Effector CD4-positive, alpha-beta T cell (primary cell): ENCODE measurements at places on chromosomes 4 and X.

GRCh38 chrX:105752338-105752956, 69.9 kb upstream of the NRK start:
- no peak for DNase-seq

- DNase-seq = no peak
Observed at GRCh38 chr4:6324999-6325787, 55.5 kb downstream of the WFS1 start.

DNA sequence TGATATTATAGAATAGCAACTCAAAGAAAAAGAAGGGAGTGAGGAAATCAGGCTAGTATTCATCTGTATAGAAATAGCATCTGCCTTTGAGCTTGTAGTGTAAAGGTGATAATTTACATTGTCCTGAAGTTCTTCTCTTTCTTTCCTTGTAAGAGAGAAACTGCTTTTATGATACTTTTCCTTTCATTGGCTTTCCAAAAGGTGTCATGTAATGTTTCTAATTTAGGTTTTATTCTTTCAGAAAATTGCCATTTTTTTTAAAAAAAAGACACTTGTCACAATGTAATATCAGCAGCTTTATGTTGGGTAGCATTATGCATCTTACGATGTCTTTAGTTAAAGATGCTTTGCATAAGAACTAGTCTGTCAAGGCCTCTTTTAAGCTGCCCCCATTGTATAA, 1153.8 kb upstream of the PCDH7 start:
- no peak for DNase-seq

GRCh38 chr4:61540944-61541343, 340.8 kb downstream of the ADGRL3 start:
- DNase-seq = no peak

- no peak for DNase-seq
Observed at GRCh38 chr4:4392501-4393183, 5.7 kb downstream of the NSG1 start.

DNA sequence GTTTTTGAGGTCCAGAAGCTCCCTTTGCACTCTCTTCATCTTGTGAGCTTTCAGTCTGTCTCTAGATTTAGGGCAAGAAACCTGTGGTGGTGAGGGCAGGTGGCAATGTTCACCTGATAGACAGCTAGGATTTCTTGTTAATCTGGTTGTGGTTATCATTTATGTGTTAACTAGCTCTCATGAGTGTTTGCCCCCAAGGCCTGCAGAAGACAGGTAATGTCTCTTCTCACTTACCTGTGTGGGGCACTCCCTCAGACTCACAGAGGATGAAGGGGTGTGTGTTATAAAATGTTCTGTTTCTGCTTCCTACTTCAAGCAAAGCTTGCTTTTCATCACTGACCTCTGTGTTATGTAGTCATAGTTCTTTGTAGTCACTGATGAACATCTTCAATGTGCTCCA, 17.8 kb downstream of the EGF start:
- DNase-seq = no peak

DNA sequence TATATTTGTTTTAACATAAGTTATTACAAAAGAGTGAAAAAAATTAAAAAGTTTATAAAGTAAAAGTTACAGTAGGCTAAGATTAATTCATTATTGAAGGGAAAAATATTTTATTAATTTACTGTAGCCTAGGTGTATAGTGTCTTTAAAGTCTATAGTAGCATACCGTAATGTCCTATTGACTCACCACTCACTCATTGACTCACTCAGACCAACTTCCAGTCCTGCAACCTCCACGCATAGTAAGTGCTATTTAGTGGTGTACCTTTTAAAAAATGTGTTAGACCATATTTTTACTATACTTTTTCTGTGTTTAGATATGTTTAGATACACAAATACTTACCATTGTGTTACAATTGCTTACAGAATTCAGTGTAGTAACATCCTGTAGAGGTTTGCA, 841.1 kb downstream of the CENPC start:
- no peak for DNase-seq

GRCh38 chr4:115222061-115222460, 108.6 kb upstream of the NDST4 start:
- DNase-seq = no peak

DNA sequence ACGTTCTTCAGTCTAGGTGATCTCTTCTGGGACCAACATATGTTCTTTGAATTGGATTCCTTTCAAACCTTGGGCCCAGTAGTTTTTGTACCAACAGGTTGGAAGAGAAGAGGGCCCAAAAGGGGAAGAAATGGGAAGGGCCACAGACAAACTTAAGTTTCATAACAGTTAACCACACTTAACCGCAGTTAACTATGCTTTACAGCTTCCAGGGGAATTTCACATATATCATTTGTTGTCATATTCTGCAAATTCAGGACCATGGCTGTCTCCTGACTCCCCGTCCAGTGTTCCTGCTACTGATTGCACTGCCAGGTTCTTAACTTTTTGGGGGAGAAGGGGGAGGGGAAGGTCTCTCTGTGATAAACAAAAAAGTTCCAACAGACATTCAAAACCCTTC, 34.6 kb downstream of the RTL5 start:
- DNase-seq = no peak

GRCh38 chr4:53916431-53916889, 147.9 kb downstream of the CHIC2 start:
- DNase-seq = no peak

- DNase-seq = no peak
Observed at GRCh38 chr4:144712775-144713174, 66.8 kb downstream of the HHIP start.

DNA sequence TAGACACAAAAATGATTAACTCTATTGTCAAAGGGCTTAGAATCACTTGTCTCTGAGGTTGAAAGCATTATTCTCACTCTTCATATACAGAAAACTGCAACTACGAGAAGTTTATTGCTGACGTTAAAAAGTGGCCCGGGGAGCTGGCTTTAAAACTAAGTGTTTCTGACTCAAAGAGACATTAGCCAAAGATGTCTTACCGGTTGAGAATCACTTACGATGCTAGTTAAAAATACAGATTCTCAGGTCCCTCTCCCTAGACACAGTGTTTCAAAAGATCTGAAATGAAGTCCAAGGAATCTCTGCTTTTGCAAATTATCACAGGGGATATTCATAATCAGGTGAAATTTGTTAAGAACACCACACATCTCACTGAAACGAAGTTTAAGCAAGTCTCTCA, 1.2 kb downstream of the GNPDA2 start:
- DNase-seq = no peak

- no peak for DNase-seq
Observed at GRCh38 chr4:164828955-164829354, 48.0 kb upstream of the APELA start.

- no peak for DNase-seq
Observed at GRCh38 chr4:139761461-139761860, 95.8 kb downstream of the MGST2 start.

GRCh38 chr4:5361968-5362367, 310.7 kb downstream of the STK32B start:
- no peak for DNase-seq

GRCh38 chr4:159271856-159272255, 169.0 kb downstream of the RAPGEF2 start:
- no peak for DNase-seq

GRCh38 chr4:75432683-75433082, 81.5 kb downstream of the RCHY1 start:
- no peak for DNase-seq

- DNase-seq = no peak
Observed at GRCh38 chr4:35938936-35939335, 305.4 kb downstream of the ARAP2 start.

DNA sequence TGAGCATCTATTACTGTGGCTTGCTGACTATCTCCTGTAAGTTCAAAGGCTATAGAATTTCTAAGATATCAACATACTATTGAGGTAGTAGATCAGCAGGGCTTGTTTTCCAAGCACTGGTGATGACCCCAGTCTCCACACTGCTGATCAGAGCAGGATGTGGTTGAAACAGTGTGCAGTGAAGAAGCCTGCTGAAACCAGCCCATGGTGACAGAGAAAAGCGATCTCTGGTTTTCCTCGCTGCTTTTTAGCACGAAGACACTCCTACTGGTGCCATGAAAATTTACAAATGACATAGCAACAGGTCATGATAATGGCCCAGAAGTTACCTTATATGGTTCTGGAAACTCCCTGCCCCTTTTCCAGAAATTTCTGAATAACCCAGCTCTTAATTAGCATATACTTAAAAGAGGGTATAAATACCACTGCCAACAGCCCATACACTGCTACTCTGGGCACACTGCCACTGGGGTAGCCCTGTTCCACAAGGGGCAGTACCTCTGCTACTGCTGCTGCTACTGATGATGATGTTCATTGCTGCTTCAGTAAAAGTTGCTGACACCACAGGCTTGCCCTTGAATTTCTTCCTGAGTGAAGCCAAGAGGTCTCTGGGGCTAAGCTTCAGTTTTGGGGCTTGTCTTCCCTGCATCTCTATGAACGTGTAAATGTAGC, 1689.5 kb upstream of the PCDH10 start:
- DNase-seq = no peak

- no peak for DNase-seq
Observed at GRCh38 chrX:4588893-4589292, 875.4 kb upstream of the PRKX start.

DNA sequence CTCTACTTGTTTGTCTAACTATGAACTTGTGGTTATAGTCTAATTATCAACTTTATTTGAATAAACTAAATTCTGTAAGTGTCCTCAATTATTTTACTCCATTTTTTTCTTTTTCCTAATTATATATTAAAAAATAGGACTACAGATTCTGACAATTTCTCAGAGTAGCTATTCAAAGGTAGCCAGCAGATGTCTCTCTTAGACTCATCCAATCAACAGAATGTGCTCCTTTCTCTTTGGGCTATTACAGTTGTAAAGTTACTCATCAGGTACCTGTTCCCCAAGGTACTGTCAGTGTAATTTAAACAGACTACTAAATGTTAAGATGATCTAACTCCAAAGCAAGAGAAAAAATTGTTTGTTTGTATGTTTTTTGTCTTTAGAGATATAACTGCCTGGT, 248.6 kb downstream of the PCDH18 start:
- DNase-seq = no peak

GRCh38 chr4:39987485-39987884, 9.8 kb upstream of the PDS5A start:
- no peak for DNase-seq

- DNase-seq = no peak
Observed at GRCh38 chrX:140509468-140510305, 4.8 kb upstream of the SOX3 start.

GRCh38 chr4:108223313-108223712, 54.6 kb upstream of the LEF1 start:
- DNase-seq = no peak

DNA sequence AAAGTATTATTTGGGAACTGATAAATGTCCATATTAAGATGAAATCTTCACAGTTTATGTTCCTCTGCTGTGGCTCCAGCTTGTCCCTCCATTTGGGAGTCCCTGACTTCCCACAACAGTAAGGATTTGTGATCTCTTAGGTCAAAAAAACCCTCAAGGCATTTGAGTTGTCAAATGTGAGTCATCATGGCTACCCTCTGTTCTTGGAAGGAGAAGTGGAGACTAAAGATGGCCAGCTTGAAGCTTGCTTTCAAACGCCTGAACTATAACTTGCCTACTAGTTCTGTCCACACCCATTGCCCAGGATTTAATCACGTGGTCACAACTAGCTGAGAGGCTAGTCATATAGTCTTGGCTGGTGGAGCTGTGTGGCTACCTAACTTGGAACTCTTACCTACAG, 107.8 kb downstream of the CCNG2 start:
- no peak for DNase-seq

DNA sequence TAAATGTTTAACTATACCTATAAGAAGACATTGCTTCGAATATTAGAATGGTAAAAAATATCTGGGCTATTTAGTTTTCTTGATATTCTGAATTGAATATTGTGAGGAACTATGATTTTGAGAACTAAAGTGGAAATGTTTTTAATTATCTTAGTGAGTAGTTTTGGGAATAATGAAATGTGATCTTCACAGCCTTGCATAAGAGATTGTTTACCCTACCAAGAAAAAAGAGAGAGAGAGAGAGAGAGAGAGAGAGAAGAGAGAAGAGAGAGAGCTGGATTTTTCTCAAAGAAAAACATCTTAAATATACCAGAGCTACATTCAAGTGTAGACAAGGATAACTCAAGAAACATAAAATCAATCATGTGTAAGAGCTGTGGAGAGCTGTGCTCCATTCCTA, 148.7 kb upstream of the MAD2L1 start:
- DNase-seq = no peak

DNA sequence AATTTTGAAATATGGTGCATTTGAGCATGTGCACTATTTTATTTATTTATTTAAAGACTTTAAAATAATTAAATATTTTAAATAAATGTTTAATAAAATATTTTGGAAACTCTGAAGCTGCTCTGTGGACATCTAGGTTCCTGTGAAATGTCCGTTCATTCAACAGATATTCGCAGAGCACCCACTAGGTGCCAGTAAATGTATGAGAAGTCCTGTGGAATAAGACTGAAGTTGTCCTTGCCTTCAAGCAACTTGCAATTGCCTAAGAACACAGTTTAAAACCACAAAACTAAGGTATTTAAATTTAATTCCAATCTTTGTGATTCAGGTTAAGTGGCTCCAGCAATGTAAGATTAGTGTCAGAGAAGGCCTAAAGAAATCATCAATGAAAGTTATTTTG, 306.7 kb downstream of the GBA3 start:
- no peak for DNase-seq

GRCh38 chr4:47468706-47469365, 5.3 kb upstream of the COMMD8 start:
- no peak for DNase-seq

- DNase-seq = no peak
Observed at GRCh38 chrX:79408623-79409322, 41.6 kb upstream of the ITM2A start.

- DNase-seq = no peak
Observed at GRCh38 chrX:130173190-130173895, 1.6 kb downstream of the RAB33A start.

DNA sequence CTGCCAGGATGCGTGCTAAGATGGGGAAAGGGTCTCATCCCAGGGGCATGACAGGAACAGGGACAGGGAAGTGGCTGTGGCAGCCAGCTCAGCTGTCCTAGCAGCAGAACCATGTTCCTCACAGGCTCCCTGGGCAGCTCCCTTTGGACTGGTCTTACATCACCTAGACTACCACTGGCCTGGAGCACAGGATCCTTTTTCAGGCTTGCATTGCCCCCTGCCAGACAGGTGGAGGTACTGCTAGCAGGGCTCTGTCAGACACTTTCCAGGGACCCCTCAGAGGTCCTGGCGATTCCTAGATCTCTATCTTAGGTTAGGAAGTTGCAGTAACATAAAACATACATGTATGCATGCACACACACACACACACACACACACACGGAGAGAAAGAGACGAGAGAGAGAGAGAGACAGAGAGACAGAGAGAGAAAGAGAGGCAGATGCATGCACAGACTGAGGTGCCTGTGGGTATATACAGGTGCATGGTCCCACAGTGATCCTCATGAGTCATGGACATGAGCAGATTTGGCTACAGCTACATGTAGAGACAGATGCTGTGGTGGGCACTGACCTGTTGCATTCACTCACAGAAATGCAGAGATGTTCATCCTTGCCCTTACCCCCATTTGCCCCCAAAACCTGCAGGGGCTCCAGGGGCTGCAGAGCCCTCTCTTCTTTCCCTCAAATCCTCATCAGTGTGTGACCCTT, 63.6 kb downstream of the STARD8 start:
- DNase-seq = no peak
